Activated T-cell treated with anti-CD3 and anti-CD28 coated beads, Interleukin-2, amount 50 U/mL, for 1 hour (primary cell): ENCODE measurements at places on chromosomes 4 and X.

- DNase-seq = no peak
These were observed 224.1 kb downstream of the SHROOM3 start for GRCh38 chr4:76659103-76659490.

- DNase-seq = no peak
These were observed 464.4 kb upstream of the BOD1L1 start for GRCh38 chr4:14091966-14092365.

GRCh38 chrX:47539860-47540259 lies 21.1 kb upstream of the ARAF start:
- DNase-seq = no peak

- DNase-seq = no peak
These were observed 165.9 kb downstream of the PJA1 start for GRCh38 chrX:68999356-68999755.

DNA sequence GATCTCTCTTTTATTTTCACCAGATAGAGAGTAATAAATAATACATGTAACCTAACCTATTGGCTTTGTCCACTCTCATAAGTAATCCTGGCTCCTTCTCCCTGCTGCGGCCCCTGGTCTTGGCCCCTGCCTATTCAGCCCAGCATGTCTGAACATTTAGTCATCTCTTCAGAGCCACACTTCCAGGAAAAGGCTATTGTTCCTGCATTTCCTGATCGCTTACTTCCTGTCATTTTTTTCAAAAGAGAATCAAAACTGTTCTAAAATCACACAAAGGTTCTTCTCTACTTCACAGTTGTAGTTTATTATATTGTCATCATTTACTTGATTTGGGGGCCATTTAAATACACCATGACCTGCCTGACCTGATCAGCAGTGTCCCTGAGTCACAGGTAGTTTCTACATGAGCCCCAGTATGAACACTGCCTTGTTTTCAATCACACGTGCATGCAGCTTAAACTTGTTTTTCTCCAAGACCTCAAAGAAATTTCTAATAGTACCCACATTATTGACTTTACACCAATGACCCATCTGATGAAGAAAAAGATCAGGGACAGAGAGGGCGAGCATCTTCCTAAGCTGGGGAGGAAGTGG lies 47.4 kb upstream of the KDR start:
- DNase-seq = no peak
